MCF 10A (cell line): ENCODE measurements at places on chromosomes 4 and X.

DNA sequence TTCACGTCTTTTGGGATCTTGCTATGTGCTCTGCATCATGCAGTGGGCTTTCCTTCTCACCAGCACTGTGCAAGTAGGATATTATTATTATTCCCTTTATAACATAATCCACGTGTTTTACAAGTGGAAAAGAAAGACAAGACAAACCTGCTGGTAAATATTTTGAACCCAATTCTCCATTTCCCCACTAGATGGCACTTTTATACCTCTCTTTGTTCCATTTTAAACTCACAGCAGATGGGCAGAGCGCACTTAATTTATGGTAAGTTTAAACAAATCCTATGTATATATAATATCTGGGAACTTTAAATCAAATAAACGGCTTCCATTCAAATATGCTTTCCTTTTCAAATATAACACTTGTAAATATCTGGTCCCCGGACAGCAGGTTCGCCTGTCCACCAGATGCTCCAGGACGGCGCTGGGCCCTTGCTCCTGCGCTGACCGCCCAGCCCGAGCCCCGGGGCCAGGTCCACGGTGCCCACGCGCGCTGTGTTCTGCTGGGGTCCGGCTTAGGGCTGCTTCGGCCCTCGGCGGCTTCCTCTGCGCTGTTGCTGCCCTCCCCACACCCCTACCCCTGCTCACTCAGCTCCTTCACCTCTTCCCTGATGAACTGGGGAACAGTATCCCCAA lies 31.1 kb downstream of the F11 start:
- peak; percentile 62 for DNase-seq

DNA sequence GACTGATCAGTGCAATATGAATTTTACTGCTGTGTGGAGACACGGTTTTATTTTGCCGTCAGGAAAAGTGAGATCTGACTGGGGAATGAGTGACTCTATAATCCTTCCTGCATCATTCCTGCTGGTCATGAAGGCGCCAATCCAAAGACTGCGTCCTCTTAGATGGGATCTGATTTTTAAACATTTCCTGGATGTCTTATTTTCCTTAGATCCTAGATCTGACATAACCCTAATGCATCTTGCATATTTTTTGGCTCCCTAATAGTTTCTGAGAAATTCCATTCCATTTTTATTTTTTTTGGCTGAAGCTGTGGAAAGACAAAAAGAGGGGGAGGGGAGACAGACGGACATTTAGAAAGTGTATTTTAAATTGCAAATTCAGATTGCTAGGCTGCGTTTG lies 454.9 kb upstream of the FAT1 start:
- no peak for DNase-seq

DNA sequence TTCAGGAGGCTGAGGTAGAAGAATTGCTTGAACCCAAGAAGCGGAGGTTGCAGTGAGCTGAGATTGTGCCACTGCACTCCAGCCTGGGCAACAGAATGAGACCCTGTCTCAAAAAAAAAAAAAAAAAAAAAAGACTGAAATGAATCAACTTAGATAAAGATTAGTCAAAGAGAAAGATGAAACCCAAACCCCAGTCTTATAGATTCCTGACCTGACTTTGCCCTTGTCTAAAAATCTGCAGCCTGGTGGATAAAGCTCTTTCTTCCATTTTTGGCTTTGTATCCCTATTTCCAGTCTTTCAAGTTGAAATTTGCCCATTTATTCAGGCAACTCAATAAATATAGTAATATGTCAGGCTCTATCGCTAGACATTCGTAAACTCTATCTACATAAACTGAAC lies 39.3 kb upstream of the SPINK2 start:
- no peak for DNase-seq

GRCh38 chrX:107738768-107739167 lies 36.8 kb downstream of the TSC22D3 start:
- no peak for DNase-seq

- DNase-seq: peak; percentile 82
Measured at GRCh38 chr4:98557194-98557892, 101.1 kb downstream of the TSPAN5 start.

DNA sequence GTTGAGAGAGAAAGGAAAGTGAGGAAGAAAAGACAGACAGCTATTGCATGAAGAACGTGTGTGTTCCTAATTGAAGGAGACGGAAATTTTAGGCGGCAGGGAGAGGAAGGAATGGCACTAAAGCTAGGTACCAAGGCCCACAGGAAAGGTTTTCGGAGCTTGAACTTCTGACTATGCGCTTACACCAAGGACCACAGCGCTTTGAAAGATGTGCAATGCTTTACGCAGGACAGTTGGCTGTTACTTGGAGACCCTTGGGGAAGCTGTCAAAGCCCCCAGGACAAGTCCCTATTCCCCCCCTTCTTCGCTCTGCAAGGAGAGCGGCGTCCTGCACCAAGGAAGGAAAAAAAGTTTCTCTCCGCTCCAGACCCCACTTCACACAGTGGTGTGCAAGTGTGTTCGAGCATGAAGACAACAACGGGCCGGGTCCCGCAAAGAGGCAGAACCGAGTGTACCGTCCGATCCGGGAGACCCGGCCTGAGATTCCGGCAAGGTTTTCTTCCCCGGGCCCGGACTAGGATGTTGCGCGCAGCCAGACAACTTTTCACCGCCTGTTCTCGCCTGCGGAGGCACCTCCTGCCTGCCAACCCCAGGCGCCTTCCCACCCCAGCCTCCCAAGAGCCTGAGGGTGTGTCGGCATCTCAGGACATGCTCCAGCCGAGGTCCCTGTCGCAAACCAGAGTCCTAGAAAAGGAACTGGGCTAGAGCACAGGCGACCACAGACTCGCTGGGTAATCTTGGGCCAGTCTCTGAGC lies 896 bp downstream of the KDR start:
- no peak for DNase-seq

- no peak for DNase-seq
Measured at GRCh38 chrX:103640401-103641155, 11.8 kb downstream of the TCEAL1 start.

DNA sequence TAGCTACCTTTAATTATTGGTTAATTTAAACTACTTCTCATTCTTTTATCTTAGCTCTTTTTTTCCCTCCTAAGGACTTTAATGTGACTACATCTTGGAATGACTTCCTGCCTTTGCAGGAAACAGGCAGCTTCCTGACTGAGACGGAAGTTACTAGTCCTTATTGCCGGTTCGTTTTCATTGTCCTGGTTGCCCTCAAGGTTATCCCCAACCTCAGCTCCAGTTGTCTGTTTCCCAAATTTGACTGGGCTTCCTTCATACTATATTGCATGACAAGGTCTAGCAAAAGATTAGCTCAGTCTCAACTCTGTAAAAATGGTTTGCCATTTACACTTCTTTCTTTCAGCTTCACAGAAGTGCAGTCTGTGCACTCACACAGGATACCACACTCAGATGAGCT lies 109.9 kb upstream of the DDX53 start:
- no peak for DNase-seq

GRCh38 chr4:46656071-46656470 lies 253.0 kb downstream of the COX7B2 start:
- DNase-seq: no peak

- peak; percentile 51 for DNase-seq
Measured at GRCh38 chrX:34578237-34578636, 78.8 kb downstream of the TMEM47 start.

GRCh38 chrX:1537031-1537715 lies at the start of gene P2RY8:
TSS of gene P2RY8 (minus strand) at chrX:1537185. CDS start at chrX:1466558, 70,627 bp downstream.
- peak; percentile 63 for DNase-seq

DNA sequence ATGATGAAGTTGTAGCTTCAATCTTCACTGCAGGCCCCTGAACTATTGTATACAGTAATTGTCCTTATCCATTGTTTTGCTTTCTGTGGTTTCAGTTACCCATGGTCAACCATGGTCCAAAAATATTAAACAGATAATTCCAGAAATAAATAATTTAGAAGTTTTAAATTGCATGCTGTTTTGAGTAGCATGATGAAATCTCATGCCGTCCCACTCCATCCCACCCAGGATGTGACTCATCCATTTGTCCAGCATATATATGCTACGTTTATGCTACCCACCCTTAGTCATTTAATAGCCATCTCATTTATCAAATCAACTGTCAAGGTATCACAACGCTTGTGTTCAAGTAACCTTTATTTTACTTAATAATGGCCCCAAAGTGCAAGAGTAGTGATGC lies 34.5 kb downstream of the IQCM start:
- peak; percentile 78 for DNase-seq

DNA sequence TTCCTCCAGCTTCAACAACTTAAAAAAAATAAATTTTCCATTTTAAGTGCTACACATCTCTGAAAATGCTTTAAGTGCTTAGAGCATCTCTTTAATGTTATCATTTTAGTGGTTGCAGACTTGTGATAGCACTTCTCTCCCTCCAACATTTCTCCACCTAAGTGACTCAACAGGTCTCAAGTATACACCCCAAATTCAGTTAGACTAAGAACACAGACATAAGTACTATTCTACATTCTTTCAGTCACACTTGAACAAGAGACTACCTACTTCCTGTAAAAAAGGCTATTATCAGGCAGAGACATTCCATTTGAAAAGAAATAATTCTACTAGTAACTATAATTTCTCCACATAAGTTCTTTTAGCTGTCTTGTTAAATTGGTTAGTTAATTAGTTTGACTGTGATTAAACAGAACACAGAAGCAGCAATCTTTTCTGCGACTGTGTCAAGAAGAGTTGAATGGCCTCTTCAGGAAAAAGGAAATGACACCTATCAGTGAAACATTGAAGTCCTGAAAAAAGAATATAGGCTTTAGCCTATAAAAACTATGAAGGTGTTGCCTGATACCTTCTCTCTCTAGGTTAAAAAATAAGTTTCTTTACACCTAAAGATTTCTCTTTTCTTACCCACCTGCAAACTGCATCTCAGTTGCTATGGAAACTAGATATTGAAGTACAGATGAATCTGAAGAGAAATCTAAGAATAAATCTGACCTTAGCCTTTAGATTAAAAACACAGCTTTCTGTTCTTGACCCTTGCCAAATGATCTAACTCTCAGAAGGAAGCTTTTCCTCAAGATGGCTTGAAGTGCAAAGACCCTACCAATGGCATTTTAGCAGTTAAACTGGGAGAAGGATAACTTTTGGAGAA lies 18.0 kb downstream of the NAF1 start:
- no peak for DNase-seq

GRCh38 chr4:53937327-53937726 lies 127.1 kb downstream of the CHIC2 start:
- DNase-seq: peak; percentile 34

DNA sequence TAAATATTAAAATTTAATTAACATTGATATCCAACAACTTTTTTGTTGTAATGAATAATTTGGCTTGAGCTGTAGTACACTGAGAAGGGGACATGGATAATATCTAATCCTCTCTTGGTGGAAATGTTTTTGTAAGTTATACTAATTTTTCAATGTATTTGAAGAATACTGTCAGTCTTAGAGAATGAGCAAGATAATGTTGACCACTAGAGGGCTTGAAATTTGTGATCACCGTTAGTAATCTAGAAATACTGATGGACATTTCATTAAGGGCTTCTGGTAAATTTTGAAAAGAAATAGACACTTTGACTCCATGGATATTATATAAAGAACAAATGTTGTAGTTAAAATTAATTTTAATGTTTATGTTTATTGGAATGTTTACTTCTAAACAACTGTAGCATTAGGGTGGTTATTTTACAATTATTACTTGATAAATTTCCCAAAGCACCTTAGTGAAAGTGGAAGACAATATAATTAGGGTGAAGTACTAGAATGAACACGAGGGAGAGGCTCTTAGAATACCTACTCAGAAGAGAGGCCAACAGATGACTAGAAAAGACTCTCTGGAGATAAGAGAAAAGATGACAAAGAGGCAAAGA lies 20.0 kb upstream of the CAMK2D start:
- DNase-seq: peak; percentile 53

DNA sequence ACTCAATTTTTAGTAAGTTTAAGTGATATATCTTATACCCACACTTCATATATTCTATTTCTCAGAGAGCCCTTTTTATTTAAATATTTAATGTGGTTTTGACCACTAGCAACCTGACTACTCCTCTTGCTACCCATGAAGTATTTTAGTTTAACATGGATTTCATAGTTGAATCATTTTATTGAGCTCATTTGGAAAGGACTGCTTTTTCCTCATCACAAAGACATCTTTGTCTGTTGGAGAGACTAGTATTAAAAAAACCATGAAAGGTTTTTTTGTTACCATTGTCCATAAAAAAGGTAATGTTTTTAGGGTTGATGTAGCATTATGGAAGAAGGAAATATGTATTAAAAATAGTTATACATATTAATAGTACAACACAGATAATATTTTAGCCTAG lies 139.5 kb downstream of the RAPGEF2 start:
- DNase-seq: no peak

- DNase-seq: no peak
Measured at GRCh38 chrX:109283870-109284269, 198.0 kb downstream of the GUCY2F start.

DNA sequence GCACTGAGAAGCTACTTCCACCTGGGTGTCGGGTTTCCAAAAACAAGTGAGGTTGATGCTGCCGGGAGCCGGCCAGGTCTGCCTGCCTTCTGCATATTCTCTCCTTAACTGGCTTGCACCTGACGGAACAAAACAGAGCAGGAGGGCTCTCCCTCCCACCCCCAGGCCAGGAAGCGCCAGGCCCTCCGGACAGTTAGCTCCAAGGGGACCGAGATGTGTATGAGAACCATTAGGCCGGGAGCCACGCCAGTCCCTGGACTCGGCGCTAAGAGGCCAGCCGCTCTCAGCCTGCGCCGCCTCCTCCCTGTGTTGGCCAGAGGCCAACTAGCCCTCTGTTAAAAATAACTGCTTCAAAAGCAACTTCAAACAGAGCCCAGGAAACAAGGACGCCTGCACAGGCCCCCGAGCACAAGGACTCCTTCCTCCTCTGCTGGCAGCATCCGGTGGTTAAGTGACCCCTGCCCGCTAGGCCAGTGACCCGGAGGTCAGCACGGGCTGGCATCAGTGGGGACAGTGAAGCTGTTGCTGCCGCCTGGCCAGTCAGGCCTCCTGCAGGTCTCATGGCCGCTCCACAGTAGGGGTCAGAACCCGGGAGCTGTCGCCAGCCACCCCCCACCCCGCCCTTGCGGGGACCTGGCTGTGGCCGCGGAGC lies 107.9 kb downstream of the ABLIM2 start:
- peak; percentile 25 for DNase-seq
